ENCODE measurements at places on chromosomes 2 and 18.

DNA sequence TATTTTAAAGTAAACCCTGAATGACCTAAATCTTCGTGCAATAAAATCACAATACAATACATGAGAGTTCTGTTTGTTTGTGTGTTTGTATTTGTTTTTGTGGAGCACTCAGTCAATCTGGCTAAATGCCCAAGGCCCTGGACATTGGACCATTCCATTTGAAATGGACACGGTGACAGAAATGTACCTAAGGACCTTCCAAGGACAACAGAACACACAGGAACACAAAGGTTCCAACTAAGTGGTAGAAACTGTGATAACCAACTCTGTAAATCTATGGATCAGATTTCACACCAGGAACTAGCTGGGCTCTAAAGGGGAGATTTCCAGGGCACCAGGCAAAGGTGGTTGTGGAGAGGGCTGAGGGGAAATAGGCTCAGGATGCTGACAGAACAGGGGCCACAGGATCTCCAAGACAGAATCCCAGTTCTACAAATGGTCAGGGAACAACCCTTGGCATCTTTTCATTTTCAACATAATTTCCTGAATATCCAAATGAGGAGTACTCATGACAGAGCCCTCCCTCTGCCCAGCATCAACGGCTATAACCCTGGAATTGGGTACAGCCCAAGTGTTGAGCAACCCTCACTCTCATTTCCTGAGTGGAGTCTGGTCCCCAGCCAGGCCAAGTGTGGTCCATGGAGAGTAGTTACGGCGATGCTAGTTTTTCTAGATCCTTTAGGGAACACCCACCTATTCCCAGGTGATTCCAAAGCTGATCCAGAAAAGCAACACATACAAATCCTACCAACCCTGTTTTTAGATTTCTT, 78.4 kb downstream of the NCKAP5 start:
- no peak for DNase-seq

GRCh38 chr2:118123561-118124232, 35.4 kb downstream of the INSIG2 start:
- peak; percentile 97 for DNase-seq

DNA sequence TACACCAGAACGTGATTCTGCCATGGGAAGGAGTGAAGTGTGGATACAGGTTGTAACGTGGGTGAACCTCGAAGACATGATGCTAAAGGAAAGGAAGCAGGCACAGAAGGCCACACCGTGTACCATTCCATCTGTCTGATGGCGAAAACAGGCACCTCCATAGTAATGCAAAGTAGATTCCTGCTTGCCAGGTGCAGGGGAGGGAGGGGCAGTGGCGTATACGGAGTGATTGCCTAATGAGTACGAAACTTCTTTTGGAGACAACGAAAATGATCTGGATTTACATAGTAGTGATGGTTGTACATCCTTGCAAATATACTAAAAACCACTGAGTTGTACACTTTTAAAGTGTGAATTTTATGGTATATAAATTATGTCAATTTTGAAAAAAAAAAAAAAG, 106.7 kb downstream of the GBX2 start:
- no peak for DNase-seq

DNA sequence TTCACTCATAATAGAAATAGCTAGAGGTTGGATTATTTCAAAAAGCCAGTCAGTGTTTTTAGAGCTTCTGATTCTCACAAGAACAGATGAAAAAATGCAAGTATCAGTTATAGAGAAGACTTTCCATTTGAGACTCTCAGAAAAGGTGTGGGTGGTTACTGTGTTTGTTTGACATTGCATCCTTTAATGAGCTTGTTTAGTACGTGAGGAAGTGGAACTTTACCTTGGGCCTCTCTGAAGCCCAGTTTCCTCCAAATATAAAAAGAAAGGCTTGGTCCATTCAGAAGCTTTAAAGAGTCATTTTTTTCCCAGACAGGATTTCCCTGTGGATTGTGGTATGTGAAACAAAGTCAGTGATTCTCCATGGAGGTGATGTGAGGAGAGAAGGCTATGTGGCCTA, 89.9 kb upstream of the RANBP2 start:
- no peak for DNase-seq

GRCh38 chr2:71832388-71832787, 315.3 kb downstream of the CYP26B1 start:
- no peak for DNase-seq

- no peak for DNase-seq
Observed at GRCh38 chr18:3898861-3899613, 449.1 kb downstream of the TGIF1 start.

- DNase-seq = no peak
Observed at GRCh38 chr2:86552889-86553288, 10.4 kb downstream of the CHMP3 start.

GRCh38 chr2:127678991-127679390, 3.7 kb upstream of the LIMS2 start:
- no peak for DNase-seq

DNA sequence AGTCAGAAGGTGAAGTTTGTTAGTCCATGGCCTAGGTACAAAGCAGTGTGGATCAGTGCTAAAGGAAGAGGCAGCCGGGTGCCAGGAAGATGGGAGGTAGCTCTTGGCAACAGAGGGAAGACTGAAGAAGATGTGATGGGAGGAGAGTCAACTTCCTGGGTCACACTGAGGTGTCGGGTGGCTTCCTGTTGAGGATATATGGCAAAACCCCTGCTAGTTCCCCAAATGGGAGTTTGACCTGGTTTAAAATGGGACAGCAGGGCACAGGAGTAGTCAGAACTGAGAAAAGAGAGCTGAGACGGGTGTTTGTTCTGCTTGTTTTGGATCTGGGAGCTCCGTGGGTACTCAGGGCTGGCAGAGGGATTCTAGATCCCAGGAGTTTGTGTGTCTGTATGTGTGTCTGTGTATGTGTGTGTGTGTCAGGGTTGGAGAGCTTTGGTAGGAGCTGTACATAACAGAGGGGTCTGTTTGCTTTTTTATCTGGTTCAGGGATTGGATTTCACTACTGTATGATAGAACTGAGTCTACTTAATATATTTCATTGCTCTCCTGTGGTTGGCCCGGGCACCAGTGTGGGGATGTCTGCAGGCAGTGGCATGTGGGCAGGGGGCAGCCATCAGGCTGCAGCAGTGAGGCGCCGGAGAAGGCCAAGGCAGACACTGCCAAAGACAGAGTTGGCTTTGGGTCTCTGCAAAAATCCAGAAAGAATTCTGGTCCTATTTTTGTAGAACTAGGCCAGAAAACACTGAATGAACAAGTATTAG, 17.1 kb downstream of the MXD1 start:
- DNase-seq = no peak

DNA sequence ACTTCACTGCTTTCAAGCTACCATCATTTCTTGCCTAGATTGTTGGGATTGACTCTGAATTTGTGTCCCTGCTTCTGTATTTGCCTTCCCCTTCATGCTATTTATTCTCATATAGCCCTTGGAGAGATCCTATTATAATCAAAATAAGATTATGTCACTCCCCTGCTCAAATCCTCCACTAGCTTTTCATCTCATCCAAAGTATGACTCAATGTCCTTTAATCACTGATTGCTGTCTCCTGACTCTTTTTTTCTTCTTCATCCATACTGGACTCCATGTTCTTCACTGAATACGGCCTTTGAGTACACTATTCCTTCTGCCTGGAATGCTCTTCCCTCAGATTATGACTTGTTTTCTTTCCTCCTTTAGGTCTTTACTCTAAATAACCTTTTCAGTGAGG, 5.0 kb downstream of the RBKS start:
- peak; percentile 23 for DNase-seq

GRCh38 chr2:96633641-96634040, 4.5 kb downstream of the KANSL3 start:
- no peak for DNase-seq

DNA sequence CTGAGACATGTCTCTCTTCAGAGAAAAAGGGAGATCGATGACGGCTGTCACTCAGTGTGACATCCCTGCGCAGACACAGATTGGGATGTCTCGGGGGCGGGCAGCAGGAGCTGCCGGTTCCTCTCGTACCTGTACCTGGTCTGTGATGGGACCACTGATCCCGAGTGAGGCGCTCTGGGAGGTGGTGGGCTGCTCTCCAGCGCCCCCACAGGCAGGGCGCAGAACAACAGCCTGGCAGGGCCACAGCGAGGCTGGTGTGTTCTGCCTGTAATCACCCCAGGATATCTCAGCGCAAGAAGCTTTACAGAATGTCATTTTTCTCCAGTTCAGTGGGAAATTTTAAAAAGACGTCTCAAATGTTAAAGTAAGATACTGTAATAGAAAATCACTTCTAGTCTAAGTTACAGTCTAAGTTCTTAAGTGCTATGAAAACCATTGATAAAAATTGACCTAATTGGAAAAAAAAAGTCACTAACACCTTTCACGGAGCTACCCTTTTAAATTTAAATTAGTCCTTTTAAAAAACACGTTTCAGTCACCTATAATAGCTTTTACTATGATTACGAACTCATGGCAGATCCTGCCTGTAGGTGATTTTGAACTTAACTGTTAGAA, 189.8 kb downstream of the SNTG2 start:
- DNase-seq = no peak

GRCh38 chr2:131035112-131035825, 58.0 kb downstream of the FAM168B start:
- no peak for DNase-seq

DNA sequence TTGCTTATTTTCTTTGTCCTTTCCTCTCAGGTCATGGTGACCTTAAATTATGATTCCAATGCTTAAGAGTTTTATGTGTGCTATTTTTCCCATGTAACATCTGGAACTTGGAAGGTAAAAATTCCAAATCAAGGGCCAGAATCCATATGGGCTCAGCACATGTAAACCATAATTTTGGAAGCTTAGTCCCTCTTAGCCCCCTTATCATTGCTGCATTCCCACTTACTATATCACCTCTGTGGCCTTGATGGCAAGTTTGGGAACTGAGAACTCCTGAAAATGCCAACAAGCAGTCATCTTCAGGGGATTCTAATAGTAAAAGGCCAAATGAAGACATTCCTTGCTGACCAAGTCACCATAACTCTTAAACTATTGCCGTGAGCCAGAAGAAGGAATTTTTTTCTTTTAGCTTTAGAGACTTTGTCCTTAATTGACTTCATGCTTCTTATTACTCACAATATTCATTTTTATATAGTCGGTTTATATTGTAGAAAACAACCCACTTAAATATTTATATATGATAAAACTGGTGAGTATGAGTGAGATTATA, 251.4 kb downstream of the SLC8A1 start:
- no peak for DNase-seq

DNA sequence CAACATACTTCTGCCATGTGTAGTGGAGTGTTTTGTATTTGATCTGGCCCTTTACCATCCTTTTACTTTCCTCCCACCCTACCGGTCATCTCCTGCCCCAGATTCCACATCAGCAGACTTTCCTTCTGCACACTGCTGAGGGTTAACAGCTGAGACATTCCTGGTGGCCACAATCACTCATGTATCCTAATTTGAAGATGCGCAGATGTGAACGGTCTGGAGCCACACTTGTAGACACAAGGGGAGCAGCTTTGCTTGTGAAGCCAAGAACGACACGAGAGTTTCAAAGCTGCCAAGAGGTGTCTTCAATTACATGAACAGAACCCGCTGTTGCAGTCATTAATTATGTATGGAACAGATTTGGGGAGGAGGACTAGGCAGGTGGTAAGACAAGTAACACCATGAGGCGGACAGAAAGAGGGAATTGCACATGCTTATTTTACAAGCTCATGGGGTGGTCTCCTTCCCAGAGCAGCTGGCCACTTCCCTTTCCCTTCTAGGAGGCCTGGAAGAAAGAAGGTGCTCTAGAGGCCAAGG, 260.7 kb upstream of the KLHL29 start:
- no peak for DNase-seq

GRCh38 chr2:7557376-7557775, 640.2 kb downstream of the RNF144A start:
- no peak for DNase-seq

- DNase-seq = no peak
Observed at GRCh38 chr2:134333646-134334189, 79.8 kb downstream of the MGAT5 start.
